Astrocyte (in vitro differentiated cells and primary cell): ENCODE measurements at places on chromosomes 5 and 9. TPM values are rescaled to one million over a fixed set of nuclear protein-coding genes. Genes with fewer than 3 reads are reported as not detected.

Gene KLHL3
- 8.9 and 11.8 TPM in 2 replicates for total RNA-seq

Gene F12
- total RNA-seq = 2.8 and 3.0 TPM in 2 replicates

Gene SAXO1
- 0.10 TPM in 1 of 2 replicates, not detected in the other for total RNA-seq

GRCh38 chr5:103298607-103299188, 40.1 kb downstream of the MACIR start:
- no peaks in the 10 kb centered on the region for H3K27me3 ChIP-seq
- H3K27ac ChIP-seq = no peak overlapping the region
- no peak overlapping the region for H3K4me3 ChIP-seq
- H3K36me3 ChIP-seq = no peaks in the 10 kb centered on the region

DNA sequence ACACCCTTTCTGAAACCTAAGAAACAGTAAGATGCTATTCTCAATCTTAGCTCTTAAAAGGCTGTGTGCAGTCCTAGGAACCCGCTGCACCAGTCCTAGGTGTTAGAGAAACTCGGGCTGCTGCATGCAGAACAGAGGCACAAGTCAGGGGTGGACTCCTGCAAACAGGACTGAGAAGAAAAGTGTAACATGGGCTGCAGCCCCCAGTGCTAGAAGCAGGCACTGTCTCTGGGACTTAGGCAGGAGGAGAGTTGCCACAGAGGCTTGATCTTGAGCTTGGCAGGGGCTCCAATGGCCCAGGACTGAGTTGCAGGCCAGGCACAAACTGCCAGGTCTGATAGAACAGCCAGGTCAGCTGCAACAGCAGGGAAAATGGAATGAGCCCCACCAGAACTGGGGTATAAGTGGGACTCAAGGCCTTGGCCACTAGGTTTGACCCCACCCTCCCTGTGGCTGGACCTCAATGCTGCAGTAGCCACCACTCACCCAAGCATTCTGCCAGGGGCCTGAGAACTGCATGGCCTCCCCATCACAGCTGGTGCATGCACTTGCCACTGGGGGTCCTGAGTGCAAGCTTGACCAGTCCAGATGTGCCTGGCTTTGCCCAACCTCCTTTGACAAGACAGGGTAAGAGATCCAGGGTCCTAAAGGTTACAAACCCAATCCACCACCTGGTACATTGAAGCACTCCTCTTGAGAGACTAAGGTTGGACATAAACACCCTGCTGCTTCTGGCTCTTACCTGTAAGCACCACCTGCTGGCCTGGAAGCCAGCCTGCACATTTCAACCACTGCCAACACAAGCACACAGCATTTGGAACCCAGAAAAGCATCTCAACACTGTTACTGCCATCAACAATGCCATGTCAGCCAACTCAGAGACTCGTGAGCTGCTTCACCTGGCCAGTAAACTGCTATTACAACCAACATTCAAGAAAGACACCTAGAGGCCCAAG, 103.3 kb downstream of the FBXL17 start:
- H3K27me3 ChIP-seq = no peaks in the 10 kb centered on the region
- H3K36me3 ChIP-seq = no peaks in the 10 kb centered on the region
- H3K4me3 ChIP-seq = no peak overlapping the region
- DNase-seq = no peak
